Stimulated activated CD4-positive, alpha-beta T cell treated with anti-CD3 and anti-CD28 coated beads, Interleukin-15, amount 100 ng/mL, for 48 hours (primary cell): ENCODE measurements at places on chromosomes 7 and 10.
A peak's percentile ranks its signal among the peaks of the same experiment; 100 is the strongest.

DNA sequence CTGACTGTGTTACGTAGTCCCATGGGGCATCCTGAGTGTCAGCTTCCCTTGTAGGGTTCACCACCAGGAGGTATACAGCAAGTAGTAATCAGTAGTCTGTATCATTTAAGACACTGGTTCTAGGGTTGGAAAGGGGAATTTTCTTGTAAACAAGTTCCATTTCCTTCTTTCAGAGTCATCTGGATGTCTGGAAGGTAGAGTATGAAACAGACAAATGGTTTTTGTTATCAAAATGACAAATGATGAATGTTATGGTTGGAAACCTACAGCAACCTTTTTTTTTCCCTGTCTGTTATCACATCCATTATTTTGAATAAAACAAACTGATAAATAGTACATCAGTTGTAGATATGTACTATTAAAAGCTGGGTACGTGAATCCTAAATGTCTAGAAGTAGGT is 19.1 kb downstream of the SEMA3A start:
- DNase-seq: no peak

- DNase-seq: no peak
These were observed 50.6 kb downstream of the CHST15 start for GRCh38 chr10:124042656-124043309.

GRCh38 chr10:33655165-33655815 is 320.8 kb upstream of the NRP1 start:
- no peak for DNase-seq

- no peak for DNase-seq
These were observed 14.5 kb downstream of the PSAP start for GRCh38 chr10:71836596-71836974.

DNA sequence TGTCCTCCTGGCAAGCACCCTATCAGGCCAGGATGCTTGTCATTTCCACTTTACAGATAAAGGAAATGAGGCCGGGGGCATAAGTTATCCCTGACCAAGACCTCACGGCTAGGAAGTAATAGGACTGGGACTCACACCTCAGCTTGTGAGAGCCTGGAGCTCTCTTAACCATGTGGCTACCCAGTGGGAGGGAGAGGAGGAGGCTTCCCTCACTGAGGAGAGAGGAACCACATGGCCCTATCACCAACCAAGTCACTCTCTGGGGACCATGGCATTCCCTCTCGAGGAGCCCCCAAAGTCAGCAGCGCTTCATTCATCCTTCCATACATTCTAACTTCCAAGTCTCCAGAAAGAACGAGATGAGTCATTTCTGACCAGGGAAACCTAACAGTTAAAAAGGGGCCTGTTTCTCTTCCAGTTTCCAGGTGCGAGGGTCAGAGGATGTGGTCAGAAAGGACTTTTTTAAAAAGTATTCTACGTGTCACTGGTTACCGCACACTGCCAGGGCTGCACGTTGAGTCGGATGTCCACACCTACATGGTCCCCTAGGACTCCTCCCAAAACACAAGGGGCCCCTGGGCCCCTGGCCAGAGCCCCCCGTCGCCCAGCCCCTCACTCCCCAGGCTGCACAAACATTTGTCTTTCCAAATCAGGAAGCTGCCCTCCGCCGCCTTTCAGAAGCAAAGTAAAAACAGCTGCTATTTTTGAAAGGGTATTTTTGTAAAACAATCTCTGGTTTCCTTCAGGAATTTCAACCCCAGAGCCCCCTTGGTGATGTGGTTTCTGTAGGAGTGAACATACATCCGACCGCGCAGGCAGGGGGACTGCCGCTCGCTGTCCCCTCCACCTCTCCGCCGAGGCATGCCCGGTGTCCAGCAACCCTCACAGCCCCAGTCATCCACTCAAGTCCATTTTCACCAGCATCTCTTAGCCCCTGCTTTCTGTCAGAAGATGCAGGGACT is 128.2 kb upstream of the CHST15 start:
- no peak for DNase-seq

GRCh38 chr7:101817471-101818286 is at the start of gene CUX1:
TSS of gene CUX1 (plus strand) at chr7:101817626. CDS start at chr7:101817640, 14 bp downstream.
- DNase-seq: no peak

- no peak for DNase-seq
These were observed 63.1 kb downstream of the TLL2 start for GRCh38 chr10:96450529-96451207.

GRCh38 chr10:132131581-132132420 is 54.9 kb upstream of the DPYSL4 start:
- DNase-seq: no peak

GRCh38 chr7:37420946-37421695 is 27.5 kb downstream of the ELMO1 start:
- DNase-seq: no peak

- DNase-seq: no peak
These were observed 28.5 kb downstream of the FRMPD2 start for GRCh38 chr10:48245977-48246376.

DNA sequence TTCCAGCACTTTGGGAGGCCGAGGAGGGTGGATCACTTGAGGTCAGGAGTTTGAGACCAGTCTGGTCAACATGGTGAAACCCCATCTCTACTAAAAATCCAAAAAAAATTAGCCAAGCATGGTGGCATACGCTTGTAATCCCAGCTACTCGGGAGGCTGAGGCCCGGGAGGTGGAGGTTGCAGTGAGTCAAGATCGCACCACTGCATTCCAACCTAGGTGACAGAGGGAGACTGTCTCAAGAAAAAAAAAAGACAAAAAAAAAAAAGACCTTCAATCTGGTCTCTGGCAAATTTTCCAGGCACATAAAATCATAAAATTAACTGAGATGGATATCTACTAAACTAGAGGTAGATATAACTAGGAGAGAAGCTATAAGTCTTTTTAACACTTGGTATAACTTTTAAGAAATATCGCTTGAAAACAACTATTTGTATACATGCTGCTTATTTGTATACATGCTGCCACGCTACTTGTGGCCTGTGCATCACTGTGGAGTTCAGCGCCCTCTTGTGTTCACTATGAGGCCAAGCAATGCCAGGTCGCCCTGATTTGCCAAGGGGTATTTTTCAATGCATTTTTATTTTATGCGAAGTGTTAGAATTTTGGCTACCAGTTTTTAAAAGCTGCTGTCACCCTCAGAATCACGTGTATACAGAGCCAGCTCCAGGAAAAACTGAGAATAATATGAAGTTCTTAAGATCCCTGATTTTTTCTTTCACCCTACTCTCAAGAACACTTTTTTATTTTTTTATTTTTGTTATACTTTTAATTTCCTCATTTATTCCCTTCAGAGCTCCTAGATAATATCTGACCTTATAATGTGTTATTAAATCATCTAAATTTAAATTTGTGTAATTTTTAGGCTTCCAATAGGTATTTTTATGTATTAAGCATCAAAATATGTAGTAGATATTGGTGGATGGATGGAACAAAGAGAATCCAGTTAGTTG is 26.7 kb downstream of the CYCS start:
- peak; percentile 18 for DNase-seq
